ENCODE measurements at places on chromosomes 1 and 21.

- no peak for DNase-seq
Measured at GRCh38 chr1:30744060-30744756, 13.4 kb downstream of the LAPTM5 start.

DNA sequence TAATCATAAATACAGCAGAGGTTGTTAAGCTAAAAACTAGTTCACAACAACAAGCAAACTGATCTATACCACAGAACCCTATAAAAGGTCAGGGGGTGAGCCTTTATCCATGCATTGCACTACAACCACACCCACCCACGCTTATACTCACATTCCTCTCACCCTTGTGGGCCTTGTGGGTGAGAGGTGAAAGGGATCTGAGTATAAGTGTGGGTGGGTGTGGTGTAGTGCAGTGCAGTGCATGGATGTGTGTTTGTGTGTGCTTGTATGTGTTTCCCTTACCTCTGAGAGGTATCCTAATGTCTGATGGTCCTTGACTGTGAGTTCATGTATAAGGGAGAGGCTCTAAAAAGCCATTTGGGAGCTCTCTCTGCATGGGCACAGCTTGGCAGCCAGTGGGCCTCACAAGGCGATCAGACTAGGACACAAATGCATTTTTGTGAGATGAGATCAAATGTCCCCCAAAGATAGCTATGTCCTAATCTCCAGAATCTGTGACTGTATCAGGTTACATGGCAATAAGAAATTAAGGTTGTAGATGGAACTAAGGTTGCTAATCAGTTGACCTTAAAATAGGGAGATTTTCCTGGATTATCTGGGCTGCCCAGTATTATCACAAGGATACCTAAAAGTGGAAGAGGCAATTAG lies 95.5 kb upstream of the DPT start:
- no peak for DNase-seq

GRCh38 chr1:99650030-99650429 lies 4.1 kb downstream of the PALMD start:
- no peak for DNase-seq

DNA sequence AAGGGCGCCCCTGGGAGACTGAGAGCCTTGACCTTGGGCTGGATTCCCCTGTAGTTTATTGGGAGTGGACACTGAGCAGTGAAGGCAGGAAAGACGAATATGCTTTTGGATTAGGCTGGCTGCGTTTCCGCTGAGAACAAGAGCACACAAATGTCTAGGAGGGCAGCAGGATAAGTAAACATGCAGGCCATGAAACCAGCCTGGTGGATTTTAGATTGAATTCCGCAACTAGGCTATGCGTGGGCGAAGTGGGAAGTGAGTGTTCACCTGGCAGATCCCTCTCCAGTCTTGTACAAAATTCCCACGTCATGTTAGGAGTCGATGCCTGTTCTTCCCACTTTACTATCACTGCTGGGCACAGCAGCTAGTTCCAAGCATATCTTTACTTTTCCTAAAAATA lies 21.4 kb upstream of the KCNJ6 start:
- no peak for DNase-seq

DNA sequence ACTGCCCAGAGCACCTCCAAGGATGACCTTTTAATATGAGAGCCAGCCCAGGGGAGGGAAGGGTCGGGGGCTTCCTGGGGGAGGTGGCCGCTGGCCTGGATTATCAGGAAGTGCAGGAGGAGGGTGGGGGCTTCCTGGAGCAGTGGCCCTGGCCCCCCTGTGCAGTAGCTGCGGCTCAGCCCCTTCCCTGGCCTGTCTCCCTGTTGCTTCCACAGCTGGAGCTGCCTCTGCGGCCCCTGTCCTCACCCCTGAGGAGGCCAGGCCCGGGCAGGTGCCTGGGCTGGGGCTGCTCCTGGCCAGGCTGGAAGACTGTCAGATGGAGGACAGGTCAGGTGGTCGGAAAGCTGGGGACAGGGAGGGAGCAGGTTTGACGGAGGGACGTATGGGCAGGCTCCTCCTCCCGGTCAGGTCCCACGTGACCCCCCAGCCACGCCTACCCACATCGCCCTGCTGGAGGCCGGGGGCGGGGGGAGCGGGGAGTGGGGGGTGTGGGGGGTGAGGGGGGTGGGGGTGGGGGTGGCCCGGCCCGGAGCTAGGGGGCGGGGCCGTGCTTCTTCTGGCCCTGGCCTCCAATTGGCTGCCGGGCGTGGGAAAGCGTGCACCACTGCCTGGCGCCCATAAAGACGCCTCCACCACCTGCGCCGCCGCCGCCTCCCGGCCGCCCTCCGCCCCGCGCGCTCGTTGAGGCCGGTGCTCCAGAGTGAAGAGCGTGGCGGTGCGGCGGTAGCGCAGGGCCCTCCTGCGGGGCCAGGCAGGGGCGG lies 10.2 kb upstream of the TNFRSF14 start:
- peak; percentile 80 for DNase-seq

DNA sequence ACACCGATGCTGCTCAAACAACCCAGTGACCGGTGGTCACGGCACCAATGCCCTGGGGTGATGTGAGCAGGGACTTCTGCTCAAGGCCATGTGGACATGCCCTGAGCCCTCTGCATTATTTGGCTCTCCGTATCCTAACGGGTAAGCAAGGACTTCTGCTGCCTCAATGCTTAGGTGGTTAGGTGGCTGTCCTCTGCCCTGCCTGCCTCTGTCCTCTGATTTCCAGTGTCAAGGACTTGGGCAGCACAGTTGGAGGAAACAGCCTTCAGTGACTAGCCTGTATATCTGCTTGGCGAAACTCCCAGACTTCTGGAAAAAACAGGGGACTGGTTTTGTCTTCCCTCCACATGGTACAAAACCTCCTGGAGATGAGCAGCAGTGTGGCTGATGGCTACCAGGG lies 34.5 kb downstream of the DNAJC11 start:
- no peak for DNase-seq

GRCh38 chr1:55311057-55311641 lies 96.0 kb upstream of the USP24 start:
- peak; percentile 76 for DNase-seq

DNA sequence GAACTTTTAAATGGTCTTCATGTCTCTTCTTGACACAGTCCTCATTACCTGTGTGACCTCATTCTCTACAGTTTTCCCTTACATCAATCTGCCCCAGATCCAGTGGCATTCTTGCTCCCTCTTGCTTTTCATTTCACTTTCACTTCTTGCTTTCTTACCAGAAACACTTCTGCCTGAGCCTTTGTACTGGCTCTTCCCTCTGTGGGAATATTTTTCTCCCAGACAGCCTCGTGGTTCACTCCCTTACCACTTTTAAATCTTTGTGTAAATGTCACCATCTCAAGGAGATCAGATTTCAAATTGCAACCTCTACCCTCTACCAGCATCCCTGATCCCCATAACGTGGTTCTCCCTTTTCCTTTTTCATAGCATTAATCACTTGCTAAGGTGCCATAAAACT lies 73.2 kb downstream of the DISC1 start:
- DNase-seq, result no peak

DNA sequence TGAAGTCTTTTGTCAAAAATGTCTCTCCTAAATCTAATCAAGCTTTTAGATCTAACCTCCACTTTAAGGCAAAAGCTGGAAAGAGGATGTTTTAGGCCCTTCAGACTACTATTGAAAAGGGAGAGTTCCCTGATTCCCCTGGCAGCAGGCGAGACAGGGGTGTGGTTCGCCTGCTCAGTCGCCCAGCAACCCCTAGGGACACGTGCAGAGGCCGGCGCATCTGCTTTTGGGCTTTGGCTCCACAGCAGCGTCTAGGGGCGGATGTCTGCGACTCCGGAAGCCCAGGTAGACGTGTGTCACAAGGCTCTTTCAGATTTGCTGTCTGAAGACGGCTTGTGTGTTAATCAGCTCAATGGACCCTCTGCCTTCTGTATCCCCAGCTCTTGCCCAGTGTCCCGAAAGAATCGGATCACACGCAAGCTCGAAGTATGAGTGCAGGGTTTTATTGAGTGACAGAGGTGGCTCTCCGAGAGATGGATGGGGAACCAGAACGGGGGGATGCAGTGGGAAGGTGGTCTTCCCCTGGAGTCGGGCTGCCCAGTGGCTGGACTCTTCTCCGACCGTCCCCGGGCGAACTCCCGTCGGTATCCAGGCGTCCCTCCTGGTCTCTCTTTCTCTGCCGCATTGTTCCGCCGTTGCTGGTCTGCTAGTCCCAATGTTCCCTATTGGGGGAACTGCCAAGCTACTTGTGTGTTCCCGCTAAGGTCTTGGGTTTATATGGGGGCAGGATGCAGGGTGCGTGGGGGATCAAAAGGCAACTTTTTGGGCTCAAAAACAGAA lies 45.5 kb downstream of the OLFML2B start:
- no peak for DNase-seq

DNA sequence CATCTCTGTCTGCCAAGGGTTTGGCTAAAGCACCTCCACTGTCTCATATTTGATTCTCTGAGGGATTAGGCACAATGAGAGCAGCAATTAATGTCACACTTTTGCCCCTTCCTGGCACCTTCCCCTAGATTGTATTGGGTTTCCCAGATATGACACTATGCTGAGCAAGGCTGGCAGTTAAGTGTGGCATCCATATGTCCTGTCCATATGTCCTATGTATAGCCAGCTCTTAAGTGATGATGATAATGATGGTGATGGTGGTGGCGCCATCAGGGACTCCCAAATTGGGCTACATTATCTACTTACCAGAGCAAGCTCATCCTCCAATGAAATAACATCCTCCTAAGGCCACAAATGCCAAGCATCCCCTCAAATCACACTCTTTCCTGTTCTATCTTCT lies 13.5 kb upstream of the LORICRIN start:
- no peak for DNase-seq

DNA sequence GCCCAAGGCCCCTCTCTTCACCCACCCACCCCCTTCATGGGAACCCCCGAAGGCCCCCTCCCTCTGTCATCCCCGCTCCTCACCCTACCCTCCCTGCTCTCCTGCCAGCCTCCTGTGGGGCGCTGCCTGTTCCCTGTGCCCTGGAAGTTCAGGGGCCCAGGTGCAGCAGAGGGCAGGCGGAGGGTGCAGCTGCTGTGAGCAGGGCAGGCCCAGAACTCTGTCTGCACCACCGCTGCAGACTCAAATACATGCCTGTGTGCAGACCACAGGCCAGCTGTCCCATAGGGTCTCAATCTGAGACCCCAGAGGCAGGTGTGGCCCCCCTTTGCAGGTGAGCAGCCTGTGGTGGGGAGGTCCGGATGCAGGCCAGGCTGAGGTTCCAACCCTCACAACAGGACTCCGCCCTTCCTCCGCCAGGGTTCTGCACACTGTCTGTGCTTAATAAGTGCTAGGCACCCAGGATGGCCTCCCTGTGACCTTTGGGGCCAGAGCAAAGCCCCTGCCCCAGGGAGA lies 62.5 kb downstream of the WNT9A start:
- DNase-seq, result peak; percentile 33

GRCh38 chr1:18440385-18441226 lies 40.1 kb upstream of the KLHDC7A start:
- DNase-seq, result no peak

DNA sequence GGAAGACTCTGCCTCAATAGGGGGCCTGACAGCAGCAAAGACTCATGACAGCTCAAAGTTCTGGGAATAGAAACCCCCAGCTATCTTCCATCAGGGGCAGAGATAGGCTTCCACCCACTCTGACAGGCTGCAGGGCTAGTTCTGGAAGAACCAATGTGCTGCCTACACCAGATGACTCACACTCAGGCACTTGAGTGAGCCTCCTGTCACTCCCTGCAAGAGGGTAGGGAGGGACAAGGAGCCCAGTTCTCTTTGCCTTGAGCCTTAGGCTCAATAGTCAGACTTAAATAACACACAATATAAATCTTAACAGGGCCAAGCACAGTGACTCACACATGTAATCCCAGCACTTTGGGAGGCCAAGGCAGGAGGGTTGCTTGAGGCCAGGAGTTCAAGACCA lies 386.4 kb downstream of the HHAT start:
- no peak for DNase-seq

GRCh38 chr1:170153417-170153816 lies 7.7 kb downstream of the NTMT2 start:
- DNase-seq, result no peak

DNA sequence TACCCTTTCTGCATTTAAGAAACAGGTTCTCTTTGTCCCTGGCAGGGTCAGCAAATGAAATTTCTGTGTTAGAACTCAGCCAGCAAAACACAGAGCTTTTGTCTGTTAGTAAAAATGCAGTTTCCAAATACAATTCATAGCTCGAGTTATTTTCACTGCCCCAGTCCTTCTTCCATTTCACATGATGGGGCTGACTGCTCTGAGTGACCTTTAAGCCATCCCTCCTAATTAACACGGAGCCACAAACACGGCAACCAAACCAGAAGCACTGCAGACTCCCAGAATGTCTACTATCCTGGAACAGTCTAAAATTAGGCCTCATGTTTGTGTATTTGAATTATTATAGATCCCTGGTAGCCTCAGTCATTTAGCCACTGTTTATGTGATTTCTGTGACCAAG lies 99.1 kb upstream of the RGS4 start:
- no peak for DNase-seq

GRCh38 chr1:39115271-39116110 lies 89.0 kb upstream of the MACF1 start:
- DNase-seq, result no peak

DNA sequence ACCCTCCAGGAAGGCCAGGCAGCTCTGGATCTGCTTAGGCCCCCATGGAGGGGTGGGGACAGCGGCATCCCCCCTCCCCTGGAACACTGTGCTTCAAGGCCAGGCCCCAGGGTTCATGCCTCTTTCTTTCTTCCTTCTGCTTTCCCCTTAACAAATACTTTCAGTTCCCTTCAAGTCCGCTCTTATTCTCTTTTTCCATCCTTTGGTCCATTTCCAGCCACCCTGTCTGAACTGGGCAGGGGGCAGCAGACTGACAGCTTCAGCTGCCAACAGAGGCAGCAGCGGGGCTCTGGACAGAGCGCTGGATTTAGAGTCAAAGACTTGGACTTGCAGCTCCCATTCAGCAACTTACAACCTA lies 1.1 kb upstream of the CD244 start:
- DNase-seq, result no peak

DNA sequence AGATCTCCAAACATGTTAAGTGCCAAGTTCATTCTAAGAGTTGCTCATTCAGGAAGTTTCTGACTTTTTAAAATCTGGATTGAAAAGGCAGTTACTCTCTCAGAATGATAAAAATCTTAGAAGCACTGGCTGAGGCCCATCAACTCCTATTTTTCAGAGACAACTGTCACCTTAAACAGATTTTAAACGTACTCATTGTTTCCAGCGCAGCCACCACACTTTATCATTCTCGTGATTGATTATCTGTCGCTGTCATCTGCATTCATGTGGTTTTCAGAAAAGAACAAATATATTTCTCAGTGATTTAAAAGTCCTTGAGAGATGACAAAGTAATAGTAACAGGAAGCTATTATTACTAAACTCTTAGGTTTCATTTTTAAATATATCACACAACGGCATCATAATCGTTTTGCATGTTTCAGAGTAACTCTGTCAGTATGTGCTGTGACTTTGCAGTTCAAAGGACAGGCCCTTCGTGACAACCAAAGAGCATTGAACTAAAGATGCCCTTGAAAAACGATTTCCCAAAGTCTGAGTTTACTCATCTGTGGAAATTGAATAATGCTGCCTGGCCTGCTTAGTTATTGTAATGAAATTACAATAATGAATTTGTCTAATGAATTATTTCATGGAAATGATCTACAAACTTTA lies 14.9 kb upstream of the KCNK1 start:
- DNase-seq, result no peak

GRCh38 chr1:171334024-171334640 lies 20.1 kb downstream of the FMO4 start:
- DNase-seq, result no peak
